ENCODE measurements at places on chromosomes 16 and 17. TPM values are rescaled to one million over a fixed set of nuclear protein-coding genes. Genes with fewer than 3 reads are reported as not detected.

GRCh38 chr16:31085411-31085810 lies 3.3 kb downstream of the PRSS53 start:
- DNase-seq, result no peak

DNA sequence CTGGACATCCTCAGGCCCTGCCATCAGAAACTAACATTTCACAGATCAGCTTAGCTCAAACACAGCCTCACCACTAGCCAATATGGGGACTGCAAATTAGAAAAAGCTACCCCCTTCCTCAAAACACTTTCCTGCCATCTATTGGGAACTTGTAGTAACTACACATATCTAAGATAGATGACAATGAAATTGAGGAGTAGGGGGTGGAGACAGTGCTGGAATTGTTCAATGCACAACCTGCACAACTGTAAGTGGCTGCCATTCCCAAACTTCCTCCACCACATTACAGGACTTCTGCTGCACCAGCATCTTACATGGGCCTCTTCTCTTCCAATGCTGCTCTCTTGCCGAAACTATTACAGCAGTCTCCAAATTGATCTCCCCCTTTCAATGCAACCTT lies 21.9 kb downstream of the AIPL1 start:
- no peak for DNase-seq

DNA sequence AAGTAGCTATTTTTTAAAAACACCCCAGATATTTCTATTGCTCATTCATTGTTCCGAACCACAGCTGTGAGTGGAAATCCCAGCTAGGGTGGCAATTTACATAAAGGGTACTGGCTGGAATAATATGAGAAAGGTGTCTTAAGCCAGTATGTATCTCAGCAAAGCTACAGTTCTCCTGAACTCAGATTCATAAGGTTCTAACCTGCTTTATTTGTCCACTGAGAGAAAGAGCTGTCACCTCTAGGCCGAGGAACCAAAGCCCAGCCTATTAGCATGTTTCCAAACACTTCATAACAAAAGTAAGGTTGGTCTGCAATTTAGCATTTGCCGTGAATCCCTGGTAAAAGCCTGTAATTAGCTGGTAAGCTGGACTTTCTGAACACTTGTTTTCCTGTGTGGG lies 57.0 kb upstream of the CLEC19A start:
- no peak for DNase-seq

DNA sequence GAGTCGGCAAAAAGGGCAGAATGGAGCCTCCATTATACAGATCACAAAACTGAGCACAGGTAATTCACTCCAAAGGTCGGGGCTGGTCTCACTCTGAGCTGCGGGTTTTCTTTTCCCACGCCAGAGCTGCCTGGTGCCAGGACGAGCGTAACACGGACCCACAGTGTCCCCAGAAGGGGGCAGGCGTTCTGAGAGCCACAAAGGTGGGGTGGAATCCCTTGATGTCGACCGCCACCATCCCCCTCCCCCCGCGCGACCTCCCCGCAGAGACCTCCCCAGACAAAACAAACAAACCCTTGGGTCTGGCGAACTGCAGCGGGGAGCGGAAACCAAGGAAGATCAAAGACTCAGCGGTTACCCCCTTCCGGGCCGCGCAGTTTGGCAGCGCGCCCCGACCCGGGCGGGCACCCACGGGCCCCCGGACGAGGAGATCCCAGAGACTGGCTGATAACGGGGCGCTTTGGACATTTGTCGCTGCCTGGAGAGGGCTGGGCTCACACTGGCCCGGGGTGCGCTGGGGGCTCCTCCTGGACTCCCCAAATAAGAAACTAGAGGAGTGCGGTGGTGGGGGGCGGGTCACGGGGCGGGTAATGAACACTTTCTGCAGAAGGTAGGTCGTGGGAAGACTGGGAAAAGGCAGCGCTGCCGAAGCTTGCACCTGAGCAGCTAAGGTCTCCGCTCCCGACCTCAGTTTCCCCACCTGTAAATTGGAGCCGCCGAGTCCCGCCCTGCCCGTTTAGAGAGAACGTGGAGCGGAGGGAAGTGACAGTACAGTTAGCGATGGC lies 664 bp upstream of the NKD1 start:
- DNase-seq, result peak; percentile 76

DNA sequence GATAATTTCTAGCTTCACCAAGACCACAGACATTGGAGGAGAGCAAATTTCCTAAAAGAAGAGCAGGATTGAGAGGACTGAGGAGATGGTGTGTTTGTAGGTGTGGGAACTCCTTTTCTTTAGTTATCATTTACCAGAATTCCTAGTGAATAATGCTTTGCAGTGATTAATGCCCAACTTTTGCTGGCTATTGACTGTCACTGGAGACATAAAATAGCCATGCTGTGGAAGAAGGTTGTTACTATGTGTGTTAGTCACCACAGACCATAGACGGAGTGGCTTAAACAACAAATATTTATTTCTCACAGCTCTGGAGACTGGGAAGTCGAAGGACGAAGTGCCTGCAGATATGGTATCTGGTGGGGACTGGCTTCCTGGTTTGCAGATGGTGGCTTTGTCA lies 179.1 kb downstream of the SHISA9 start:
- DNase-seq, result no peak

DNA sequence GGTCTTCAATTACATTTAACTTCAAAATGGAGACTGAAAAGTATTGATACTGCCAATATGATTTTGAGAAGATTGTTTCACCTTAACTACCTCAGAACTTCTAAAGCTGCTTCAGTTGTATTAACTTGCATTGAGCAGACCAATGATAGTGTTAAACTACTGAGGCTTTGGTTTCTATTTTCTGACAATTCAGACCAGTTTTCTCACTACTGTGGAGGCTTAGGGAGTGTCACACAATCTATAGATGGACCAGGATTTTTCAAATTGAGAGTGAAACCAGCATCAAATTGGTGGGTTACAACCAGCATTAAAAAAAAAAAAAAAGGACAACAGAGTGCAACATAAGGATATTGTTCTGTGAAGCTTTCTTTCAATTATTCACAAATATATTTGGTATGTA lies 21.2 kb downstream of the COG1 start:
- no peak for DNase-seq

GRCh38 chr17:80113033-80113484 lies 11.7 kb downstream of the GAA start:
- no peak for DNase-seq

GRCh38 chr16:10840703-10841102 lies 22.1 kb upstream of the TVP23A start:
- no peak for DNase-seq

DNA sequence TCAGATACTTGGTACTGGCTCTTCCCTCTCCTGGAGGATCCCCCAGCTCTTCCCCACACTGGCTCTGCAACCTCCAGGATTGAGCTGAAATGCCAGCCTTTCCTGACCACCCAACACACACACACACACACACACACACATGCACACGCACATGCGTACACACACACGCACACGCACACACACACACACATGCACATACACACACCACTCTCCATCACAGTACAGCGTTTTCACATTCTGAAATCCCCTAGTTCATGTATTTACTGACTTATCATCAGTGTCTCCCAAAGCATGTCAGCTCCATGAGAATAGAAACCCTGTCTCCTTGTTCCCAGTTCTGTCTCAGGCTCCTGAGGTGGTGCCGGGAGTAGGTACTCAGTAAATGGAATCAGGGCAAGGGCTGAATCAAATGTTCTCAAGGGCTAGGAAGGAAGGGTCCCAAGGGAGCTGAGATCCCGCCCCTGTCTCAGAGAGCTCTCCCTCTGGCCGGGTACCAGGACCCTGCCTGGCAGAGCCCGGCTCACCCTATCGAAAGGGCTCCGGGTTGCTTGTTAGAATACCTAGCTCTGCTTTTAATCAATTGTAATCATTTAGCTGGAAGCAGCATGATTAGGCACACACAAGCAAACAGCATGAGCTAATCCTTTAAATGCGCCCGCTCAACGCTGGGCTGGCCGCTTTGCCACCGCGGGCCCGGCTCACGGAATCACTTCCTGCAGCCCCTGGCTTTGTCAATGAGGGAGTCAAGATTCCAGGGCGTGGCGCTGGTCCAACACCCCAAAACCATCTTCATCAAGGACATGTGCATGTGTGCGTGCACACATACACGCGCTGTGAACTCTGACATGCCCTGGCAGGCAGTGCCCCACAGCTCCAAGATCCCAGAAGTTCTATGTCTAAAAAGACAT lies 140.7 kb downstream of the C16orf78 start:
- no peak for DNase-seq

Gene FBXW10B
- total RNA-seq, result not detected

Gene KCNG4
- total RNA-seq, result not detected

Gene DERL2
- 34.1 TPM for total RNA-seq

Gene SEPTIN12
- not detected for total RNA-seq

Measured in Caco-2 (cell line).